CD8-positive, alpha-beta T cell (primary cell): ENCODE measurements at places on chromosomes 1 and 21.

DNA sequence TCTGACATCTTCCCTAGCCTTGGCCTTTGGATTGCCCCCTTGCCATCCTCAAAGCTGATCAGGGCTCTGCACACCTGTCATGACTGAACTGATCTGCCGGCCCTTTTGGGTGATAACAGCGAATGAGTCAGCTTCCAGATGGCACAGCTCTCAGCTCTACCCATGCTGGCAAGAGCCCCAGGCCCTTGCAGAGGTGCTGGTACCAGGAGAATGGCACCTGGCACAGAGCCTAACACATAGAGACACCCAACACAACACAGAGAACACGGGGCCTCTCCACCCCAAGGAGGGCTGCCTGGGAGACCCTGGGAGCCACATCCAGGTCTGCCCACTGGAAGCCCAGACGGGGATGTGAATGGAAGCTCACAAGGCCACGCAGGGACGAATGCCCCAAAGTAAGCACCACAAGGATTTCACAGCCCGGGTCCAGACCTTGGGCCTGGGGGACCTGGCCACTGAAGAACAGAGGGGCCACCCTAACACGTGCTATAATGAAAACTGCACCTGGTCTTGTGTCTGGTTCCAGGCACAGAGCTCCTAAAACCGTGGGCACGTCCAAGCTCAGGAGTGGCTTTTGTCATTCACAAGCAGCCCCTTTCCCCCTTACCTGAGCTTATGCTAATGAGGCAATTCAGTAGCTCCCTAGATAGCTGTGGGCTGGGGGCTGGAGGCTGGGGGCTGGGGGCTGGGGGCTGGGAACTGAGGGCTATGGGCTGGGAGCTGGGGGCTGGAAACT, 160.5 kb downstream of the NPHP4 start:
- no peak for DNase-seq

DNA sequence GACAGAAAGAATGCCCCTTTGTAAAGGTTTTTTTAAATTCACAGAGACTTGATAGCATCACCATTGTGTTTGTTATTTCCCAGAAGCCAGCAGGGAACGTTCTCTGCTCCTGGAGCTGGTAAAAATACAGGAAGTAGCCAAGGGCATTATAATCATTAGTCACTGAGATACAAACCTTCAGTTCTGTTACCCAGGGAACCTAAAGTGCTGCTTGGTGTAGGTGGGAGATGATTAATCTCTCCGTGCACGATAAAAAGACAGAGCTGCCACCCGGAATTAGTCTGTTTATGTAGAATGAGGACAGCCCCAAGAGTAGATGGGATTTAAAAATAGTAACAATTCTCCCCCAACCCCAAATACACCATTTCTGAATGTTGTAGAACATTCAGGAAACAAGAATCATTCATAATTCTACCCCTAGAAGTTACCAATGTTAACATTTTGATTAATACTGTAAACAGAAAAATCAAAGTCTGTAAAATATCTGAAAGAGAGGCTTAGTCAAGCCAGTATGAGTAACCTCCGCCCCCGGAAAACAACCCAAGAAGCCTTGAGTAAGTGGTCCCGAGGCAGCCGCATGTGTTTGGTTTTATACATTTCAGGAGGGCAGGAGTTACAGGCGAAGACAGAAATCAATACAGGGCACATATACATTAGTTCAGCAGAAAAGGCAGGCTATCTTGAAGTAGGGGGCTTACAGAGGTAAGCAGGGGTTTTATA, 45.3 kb upstream of the CTBS start:
- DNase-seq, result no peak

DNA sequence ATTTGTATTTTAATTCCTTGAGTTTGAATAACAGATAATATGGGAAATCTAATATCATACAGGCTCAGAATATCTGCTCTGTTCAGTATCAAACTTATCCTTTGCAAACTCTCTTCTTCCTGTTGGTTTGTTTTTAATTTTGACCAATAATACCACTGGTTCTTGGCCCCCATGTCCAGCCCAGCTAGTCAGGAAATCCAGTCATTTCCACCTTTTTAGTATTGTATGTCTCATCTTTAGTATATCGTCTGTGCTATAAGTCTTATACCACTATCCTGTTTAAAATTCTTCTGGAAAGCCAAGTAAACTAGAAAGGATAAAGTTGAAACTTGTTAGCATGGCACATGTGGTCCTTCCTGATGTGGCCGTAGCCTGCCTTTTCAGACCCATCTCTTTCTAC, 10.7 kb downstream of the SCCPDH start:
- DNase-seq, result no peak

DNA sequence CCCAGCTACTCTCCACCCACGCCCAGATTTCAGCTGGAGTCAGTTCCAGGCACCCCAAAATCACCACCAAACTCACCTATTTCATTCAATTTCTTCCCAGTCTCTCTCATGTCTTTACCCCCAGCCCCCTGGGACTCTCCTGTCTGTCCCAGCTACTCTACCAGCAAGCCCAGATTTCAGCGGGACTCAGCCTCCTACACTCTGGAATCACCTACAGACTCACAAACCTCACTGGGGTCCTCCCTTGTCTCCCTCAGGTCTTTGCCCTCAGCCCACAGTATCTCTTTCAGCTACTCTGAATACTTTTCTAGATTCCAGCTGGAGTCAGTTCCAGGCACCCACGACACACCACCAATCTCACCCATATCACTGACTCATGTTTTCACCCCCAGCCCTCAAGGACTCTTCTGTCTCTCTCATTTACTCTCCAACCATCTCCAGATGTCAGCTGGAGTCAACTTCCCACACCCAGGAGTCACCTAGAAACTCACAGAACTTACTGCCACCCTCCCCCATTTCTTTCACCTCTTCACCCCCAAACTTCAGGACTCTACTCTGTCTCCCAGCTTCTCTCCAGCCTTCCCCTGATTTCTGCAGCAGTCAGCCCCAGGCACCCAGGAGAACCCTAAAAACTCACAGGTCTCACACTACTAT, 1529.3 kb upstream of the TPTE start:
- DNase-seq, result no peak

DNA sequence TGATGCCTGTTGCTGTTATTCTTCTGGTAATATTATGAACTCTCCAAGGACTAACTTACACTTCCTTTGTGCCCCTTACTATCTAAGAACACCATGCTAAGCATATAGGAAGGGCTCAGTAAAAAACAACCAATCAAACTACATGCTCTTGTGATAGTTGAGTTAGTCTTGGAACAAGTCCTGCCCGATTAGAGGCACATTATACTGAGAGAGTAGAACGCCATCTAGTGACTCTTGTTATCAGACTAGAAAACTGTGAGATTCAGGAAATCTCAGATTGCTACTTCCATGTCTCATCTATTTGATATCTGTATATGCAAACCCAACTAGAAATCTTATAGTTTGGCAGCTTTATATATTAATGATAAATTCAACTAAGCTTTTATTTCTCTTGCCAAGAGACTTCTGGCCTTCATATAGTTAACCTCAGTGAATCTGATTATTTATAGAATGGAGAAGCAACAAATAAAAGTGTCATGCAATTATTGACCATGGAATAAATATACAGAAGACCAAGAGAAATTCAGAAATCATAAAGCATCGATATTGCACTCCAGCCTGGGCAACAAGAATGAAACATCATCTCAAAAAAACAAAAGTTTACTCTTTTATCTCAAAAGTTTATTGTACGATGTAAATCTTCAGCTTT, 7.8 kb upstream of the SRRM1 start:
- DNase-seq, result no peak

GRCh38 chr21:35503671-35504070, 454.6 kb upstream of the RUNX1 start:
- peak; percentile 11 for DNase-seq

DNA sequence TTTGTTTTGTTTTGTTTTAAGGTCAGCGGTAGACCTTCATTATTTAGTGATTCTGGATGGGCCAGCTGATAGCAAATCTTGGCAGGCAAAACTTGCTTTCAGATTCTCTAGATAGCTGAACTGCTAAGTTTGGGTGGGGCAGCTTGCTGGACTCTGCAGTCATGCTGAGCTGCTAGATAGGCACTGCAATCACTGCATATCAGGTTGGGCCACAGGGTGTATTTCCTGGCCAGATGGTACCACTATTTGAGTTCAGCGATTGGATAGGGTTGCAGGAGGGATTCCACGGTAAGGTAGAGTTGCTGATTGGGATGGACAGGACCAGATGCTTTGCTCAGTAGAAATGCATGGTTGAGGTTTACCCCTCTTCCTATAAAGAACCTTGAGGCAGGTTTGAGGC, 579.3 kb upstream of the ADGRL4 start:
- no peak for DNase-seq

DNA sequence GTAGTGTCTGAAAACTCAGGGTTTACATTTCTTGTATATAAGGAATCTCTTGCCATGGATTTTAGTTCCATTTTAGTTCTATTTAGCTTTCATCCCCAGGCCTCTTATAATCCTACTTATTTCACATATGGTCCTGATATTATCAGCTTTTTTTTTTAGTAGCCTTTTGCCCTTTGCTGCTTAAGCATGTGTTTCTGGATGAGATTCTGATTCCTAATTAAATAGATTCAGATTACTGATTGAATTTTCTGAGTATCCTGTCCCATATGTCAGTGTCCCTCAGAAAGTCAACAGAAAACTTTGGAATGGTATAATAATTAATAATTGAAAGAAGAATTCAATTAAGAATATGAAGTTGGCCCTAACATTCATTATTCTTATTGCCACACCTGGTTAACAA, 134.7 kb upstream of the HOOK1 start:
- DNase-seq, result no peak

GRCh38 chr1:202283991-202284390, 57.7 kb downstream of the UBE2T start:
- no peak for DNase-seq

GRCh38 chr1:153057375-153057774, at the start of gene SPRR2A:
Gene SPRR2A (minus strand): TSS chr1:153057512. CDS start chr1:153056735, 777 bp downstream.
- DNase-seq, result no peak

DNA sequence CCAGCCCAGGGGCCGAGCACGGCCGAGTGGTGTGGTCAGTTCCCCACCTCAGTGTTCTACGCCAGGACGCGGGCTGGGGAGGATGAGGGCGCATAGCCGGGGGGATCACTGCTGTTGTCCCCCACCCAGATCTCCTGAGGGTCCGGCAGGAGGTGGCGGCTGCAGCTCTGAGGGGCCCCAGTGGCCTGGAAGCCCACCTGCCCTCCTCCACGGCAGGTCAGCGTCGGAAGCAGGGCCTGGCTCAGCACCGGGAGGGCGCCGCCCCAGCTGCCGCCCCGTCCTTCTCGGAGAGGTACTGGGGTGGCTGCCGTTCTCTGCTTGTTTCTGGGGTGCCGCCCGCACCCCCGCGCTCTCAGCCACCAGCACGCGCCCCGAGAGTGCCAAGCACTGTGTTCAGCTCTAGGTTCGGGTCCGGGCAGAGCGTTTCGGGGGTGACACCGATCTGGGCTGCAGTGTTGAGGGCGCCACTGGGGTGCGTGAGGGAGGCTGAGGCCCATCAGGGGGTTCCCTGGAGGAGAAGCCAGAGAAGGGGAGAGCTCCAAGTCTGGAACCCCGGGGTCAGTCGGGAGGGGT, 17.4 kb downstream of the SAMD11 start:
- no peak for DNase-seq

- no peak for DNase-seq
Observed at GRCh38 chr1:91575909-91576519, 75.4 kb downstream of the CDC7 start.

DNA sequence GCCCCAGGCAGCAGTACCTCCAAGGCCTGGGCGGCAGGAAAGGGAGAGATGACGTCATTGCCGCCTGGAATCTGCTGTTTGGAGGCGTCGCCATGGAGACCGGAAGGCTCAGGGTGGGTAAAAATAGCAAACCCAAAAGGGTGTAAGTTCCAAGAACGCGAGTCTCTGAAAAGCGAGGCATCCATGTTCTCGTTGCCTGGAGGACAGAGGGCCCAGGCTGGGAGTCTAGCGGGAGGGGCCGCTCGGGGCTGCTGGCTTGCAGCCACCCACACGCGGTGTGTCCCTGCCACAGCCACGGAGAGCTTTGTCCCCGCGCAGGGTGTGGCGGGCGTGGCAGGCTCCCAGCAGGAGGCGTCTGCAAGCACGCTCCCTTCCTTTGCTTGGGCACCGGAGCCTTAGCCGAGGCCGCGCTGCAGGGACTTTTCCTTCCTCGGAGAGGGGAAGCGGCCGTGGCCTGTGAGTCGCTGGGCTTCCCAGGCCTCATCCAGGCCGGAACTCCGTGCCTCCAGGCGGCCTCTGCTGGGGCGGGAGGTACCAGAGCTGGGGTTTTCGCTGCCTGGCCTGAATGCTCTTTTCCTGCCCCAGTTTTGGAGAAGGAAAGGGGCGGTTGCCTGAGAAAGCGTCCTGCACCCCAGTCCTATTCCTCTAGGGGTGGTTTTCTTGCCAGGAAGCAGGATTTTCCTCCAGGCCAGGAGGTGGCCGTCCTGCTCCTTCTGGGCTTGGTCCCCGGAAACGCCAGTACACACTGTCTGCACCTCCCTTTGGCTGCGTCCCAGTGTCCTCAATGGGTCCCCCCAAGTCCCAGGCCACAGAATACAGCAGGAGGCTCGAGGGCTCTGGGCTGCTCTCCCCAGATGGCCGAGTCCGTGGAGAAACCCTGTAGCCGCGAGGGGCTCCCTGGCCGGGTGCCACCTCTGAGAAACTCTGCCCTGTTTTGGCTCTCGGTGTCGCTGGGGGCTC, 15.3 kb upstream of the SKI start:
- peak; percentile 69 for DNase-seq

DNA sequence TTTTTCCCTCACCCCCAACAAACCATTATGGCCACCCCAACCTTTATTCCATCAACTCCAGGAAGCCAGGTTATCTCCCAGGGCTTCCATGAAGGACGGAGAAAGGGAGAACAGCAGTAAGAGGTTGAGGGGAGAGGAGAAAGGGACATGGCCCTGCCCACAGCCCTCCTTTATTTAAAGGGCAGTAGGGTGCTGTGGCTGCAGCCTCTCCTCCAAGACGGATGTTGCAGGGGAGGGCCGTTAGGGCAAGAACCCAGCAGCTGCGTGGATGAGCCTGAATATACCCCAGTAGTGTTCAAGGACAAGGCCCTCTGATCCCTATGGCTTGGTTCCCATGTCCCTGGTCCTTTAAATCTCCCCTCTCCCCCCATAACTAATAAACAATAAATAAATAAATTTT, 5.9 kb downstream of the RXFP4 start:
- no peak for DNase-seq

GRCh38 chr21:33861125-33861524, 54.5 kb downstream of the ATP5PO start:
- DNase-seq, result no peak
